A549 treated with CpdA at 1 μM for 4 hours (cell line): ENCODE measurements at places on chromosomes 4 and X. TPM values are rescaled to one million over a fixed set of nuclear protein-coding genes. Genes with fewer than 3 reads are reported as not detected.

The HTR2C gene
- total RNA-seq = not detected in 5 replicates

The COL25A1 gene
- not detected in 5 replicates for total RNA-seq

The DIPK2B gene
- total RNA-seq = not detected in 5 replicates

The BTC gene
- 1.2 to 1.6 TPM (median 1.4 TPM) in 5 replicates for total RNA-seq

The NLGN3 gene
- 0.86 to 1.4 TPM (median 1.0 TPM) in 5 replicates for total RNA-seq

The NSG1 gene
- 0.60 to 0.98 TPM (median 0.90 TPM) in 5 replicates for total RNA-seq

The ADGRG4 gene
- not detected in 5 replicates for total RNA-seq

The TLR6 gene
- total RNA-seq = 4.0 to 5.2 TPM (median 4.8 TPM) in 5 replicates
